ENCODE measurements at places on chromosomes 3 and 15.

GRCh38 chr15:40439461-40439959 is 1.2 kb upstream of the BAHD1 start:
- DNase-seq = no peak

GRCh38 chr3:117278424-117279190 is 569.0 kb downstream of the TUSC7 start:
- DNase-seq = no peak

GRCh38 chr3:6807967-6808588 is 52.8 kb upstream of the GRM7 start:
- DNase-seq = no peak

DNA sequence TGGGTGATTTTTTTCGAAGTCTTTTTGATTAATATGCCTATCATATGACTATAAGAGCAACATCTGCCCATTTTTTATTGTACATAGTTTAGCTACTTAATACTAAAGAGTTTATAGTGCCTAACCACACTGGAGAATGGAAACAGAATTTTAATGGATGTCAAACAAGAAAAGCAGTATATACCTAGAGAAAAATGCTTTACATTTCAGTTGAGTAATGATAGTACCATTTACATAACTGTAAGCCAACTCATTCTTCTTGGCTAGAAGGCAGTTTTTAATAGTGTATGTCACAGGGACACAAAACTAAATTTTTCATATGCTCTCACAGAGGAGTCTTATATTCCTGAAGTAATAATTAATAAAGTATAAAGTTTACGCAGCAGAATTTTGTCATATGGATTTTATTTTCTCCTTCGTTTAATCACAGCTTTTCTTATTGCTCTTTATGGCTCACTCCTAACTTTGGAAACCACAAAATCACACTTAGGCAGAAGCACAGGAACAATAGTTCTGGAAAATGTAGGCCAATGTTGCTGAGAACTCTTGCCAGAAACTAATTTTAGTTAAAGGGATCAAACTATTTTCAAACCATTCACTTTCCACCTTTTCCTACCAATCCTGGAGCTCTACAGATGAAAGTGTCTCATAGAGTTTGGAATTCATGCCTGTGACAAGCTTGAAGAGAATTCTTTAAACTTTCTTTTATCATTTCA is 243.6 kb downstream of the ZIC1 start:
- no peak for DNase-seq

DNA sequence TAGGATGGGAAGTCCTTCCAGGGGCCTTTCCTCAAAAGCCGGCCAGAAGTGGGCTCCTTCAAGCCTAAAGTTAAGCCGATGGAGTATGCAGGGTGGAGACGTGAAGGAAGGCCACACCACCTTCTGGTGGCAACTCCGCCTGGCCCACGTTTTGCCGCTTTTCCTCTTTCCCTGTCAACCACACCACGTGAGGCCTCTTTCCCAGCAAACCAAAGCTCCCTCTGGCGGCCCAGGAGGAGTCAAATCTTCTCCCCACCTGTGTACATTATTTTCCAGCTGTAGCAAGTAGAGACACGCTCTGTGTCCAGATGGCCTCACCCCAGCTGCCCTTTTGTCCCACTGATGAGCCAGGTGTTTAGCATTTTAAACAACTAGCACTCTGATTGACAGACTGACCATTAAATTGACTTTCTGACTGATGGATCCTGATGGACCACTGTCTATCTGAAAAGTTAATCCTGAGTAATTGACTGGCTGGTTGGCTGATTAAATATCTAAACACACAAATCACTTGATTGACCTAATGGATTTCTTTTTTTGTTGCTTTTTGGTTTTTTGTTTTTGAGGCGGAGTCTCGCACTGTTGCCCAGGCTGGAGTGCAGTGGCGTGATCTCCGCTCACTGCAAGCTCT is 59.6 kb upstream of the ZBTB38 start:
- DNase-seq = no peak

DNA sequence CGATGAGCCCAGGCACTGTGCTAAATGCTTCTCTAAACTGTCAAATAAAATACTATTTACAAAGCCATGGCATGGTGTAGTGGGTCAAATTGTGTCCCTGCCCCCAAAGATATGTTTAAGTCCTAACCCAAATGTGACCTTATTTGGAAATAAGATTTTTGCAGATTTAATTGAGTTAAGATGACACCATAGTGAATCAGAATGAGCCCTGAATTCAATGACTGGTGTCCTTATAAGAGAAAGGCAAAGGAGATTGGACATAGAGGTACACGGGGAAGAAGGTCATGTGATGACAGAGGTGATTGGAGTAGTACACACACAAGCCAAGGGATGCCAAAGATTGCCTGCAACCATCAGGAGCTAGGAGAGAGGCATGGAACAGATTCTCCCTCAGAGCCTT is 121.6 kb upstream of the VEPH1 start:
- no peak for DNase-seq

DNA sequence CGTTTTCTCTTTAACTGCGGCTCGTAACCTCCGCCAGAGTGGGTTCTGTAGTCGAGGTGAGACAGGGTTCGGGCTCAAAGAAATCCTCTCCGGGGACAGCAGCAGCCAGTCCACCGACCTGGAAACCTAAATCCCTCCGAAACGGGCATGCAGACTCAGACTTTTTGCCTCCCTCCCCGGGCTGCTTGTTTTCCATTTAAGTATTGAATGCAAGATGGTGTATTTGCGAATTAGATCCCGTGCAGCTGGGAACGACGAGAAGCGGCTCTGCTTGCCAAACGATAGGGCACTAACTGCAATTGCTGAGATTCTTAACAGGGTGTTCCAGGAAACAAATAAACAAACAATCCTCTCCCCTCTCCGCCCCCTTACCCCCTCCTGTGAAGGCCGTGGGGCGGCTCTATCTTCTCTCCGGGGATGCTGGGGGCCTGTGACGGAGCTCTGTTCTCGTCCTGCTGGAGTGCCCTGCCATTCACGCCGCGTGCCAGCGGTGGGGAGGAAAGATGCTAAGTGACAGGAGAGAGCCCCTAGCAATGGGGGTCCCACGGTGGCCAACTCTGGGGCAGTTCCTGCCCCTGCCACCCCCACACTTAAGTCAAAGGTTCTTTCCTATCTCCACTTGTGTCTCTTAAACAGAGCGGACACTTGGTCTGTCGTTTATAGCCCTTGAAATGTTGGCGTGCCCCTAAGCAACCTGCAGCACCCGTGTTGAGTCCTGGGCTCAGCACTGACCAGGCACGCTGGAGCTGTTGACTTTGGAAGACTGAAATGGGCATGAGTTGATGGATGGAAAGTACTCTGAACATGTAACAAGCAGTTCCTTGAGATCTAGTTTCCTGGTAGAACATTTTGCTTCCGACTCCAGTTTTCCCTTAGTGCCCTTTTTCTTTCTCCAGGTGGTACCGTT is 1.3 kb upstream of the ETV5 start:
- DNase-seq = no peak

- DNase-seq = no peak
Observed at GRCh38 chr3:52331906-52332305, 15.8 kb downstream of the DNAH1 start.

DNA sequence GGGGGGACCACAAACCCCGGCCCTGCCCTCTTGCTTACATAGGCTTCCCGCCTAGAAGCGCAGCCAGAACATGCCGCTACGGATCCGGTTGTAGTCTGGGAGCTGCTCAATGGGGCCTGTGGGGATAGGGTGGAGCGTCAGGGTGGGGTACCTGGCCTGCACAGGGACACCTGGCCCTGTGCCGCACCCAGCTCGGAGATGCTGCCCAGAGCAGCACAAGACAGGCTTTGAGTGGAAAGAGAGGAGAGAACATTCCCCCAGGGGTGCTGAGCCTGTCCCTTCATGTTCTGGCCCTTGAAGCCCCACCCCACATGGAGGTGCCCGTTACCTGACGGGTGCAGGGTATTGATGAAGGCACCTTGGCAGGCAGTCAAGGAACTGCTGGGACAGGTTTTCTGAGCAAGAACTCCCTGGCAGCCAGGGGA is 4.0 kb upstream of the COL7A1 start:
- DNase-seq = no peak

- no peak for DNase-seq
Observed at GRCh38 chr15:30905821-30906220, 2.1 kb downstream of the FAN1 start.
